Central memory CD8-positive, alpha-beta T cell (primary cell): ENCODE measurements at places on chromosomes 6 and 20.

DNA sequence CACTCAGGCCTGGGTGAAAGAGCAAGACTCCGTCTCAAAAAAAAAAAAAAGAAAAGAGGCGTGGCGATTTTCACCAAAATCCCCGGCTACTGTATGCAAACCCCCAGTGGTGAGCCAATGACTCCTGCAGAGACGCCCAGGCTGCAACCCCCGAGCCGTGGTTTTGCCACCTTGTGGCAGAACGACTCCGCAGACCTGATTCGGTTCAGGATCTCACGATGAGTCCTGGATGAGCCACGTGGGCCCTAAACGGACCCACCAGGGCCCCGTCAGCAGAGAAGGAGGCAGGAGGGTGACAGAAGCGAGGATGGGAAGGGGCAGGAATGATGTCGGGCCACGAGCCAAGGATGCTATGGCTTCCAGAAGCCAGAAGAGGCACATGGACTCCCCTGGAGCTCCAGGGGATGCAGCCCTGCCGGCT lies 42.5 kb downstream of the SLC2A4RG start:
- peaks cover 5% of the 10 kb centered on the region for H3K36me3 ChIP-seq
- no peak overlapping the region for H3K27ac ChIP-seq
- H3K4me3 ChIP-seq, result peak overlapping the region; percentile 26
- H3K27me3 ChIP-seq, result no peaks in the 10 kb centered on the region
- peaks cover 15% of the 10 kb centered on the region for H3K4me1 ChIP-seq

GRCh38 chr6:31186052-31186734 lies 15.7 kb upstream of the POU5F1 start:
- no peak for DNase-seq
- H3K36me3 ChIP-seq, result peaks cover 2% of the 10 kb centered on the region
- H3K27me3 ChIP-seq, result no peaks in the 10 kb centered on the region
- no peak overlapping the region for H3K27ac ChIP-seq

DNA sequence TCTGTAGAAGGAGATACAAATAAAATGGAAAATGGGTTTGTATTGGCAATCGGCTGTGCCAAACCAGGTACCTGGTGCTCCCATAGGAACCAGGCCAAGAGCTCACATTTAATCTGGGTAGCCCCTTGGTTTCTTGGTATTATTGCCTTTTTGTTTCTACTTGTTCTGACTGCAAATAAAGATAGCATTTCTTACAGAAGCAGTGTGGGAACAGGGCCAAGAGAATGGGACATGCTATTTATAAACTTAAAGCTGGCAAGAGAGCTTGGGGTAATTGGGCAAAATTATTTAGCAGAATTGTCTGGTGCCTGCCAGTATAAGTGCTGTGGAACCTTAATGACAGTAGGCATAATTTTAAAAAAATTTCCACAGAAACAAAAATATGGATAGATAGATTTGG lies 113.5 kb upstream of the GLP1R start:
- no peak for DNase-seq
- no peaks in the 10 kb centered on the region for H3K4me1 ChIP-seq
- peaks cover 13% of the 10 kb centered on the region for H3K27me3 ChIP-seq
- no peaks in the 10 kb centered on the region for H3K36me3 ChIP-seq

GRCh38 chr6:169824021-169824420 lies 72.6 kb downstream of the ERMARD start:
- DNase-seq, result no peak
- H3K36me3 ChIP-seq, result peaks cover 1% of the 10 kb centered on the region
- H3K4me3 ChIP-seq, result no peak overlapping the region
- H3K27ac ChIP-seq, result no peak overlapping the region
- H3K4me1 ChIP-seq, result no peaks in the 10 kb centered on the region
- peaks cover 96% of the 10 kb centered on the region for H3K27me3 ChIP-seq

DNA sequence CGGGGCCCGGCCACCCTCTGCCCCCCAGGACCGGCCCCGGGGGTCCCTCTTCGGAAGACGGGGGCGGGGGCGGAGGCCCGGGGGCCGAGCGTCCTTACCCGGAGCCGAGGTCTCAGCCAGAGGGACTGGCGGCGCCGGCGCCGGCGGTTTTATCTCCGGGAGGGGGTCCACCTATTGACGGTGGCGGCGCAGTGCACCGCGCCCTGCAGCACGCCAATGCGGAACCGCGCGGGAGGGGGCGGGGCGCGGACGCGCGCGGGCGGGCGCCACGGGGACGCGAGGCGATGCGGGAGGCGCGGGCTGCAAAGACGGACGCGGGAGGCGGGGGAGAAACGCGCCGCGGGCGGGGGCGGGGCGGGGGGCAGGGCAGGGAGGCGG lies at the start of gene EEF1A2:
Gene EEF1A2 (minus strand): TSS at position 124 of the 378 bp plus-strand sequence. CDS start 1,320 bp downstream, outside the sequence.
- H3K36me3 ChIP-seq, result peaks cover 2% of the 10 kb centered on the region
- H3K27me3 ChIP-seq, result peaks cover 12% of the 10 kb centered on the region
- H3K4me3 ChIP-seq, result peak within 1 kb of the TSS; percentile 31
- peak within 1 kb of the TSS; percentile 35 for H3K27ac ChIP-seq

DNA sequence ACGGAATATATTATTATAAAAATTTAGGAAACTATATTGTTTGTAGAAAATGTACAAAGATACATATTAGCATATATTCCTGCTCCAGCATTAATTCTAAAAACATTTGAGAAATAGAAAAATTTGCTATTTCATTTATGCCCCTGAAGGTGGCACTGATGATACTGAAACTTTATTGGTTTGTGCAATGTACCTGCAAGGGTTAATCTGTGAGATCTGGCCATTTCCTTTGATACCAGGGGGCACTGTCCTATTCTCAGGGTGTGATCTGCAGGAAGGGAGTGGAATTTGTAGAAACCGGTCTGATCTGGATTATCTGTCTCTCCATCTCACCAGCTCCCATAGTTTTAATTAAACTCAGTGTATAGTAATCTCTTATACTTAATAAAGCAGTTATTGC lies 625.1 kb upstream of the IMPG1 start:
- H3K4me3 ChIP-seq, result no peak overlapping the region
- H3K27ac ChIP-seq, result no peak overlapping the region
- H3K27me3 ChIP-seq, result no peaks in the 10 kb centered on the region
- DNase-seq, result no peak
- no peaks in the 10 kb centered on the region for H3K36me3 ChIP-seq

DNA sequence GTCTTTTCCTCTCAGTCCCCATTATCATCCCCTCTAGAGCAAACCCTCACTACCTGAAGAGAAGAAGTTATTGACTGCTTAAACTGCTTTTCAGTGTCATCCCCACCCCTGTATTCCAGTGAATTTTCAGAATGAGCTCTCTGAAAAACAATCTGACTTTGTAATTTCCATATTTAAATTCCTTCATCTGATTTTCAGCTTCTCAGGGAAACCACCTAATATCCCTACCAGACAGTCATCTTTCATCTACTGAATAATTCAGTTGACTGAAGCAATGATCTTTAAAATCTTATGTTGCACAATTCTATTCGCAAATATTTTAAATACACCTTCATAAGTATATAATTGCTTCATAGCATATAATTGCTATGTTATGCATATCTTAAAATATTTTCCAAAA lies 258.7 kb downstream of the HTR1B start:
- no peak overlapping the region for H3K4me3 ChIP-seq
- H3K4me1 ChIP-seq, result no peaks in the 10 kb centered on the region
- no peaks in the 10 kb centered on the region for H3K27me3 ChIP-seq
- H3K27ac ChIP-seq, result no peak overlapping the region
- H3K36me3 ChIP-seq, result no peaks in the 10 kb centered on the region
- no peak for DNase-seq

DNA sequence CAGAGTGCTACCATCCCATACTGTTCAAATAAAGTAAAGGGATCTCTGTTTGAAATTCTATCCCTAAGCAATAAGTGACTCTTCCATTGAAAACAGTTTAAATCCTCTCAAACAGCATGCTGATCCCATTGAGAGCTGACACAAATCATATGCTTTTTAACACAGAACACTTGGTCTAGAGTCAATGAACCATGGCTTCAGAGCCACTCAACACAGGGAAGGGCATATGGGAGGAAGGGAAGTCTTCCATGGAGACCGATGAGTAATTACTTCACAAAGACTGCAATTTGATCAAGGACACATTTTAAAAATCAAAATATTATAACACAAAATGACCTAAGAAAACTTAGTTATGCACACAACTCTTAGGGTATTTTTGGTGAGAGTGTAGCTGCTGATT lies 1073.0 kb upstream of the MAP3K7 start:
- no peaks in the 10 kb centered on the region for H3K27me3 ChIP-seq
- H3K4me1 ChIP-seq, result no peaks in the 10 kb centered on the region
- H3K4me3 ChIP-seq, result no peak overlapping the region
- no peaks in the 10 kb centered on the region for H3K36me3 ChIP-seq

DNA sequence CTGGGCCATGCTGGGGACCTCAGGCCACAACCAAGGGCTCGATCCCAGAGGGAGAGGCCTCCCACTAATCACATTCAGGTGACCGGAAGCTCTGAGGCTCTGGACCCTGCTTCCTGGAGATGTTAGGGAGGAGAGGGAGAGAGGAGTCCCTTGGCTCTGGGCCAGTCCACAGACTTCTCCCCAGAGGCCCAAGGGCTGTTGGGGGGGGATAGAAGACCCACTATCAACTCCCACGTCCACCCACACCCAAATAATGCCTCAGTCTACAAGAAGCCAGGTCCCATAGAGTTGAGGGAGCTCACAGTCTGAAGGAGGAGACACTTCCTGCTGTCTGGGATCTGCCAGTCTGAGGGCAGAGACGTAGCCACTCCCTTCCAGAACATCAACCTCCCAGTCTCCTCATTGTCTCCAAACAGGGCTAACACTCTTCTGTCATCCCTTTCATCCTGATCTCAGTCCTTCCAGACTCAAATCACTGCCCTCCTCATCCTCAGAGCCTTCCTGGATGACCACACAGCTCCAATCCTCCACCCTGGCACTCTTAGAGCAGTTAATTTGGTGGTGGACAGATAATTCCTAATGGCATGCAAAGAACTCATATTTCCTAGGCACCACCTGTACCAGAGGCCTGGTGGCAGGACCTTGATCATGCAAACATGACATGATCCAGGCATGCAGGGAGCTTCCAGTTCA lies 69.9 kb downstream of the MRPL14 start:
- peaks cover 2% of the 10 kb centered on the region for H3K36me3 ChIP-seq
- H3K4me3 ChIP-seq, result no peak overlapping the region
- H3K4me1 ChIP-seq, result peaks cover 10% of the 10 kb centered on the region
- DNase-seq, result no peak

DNA sequence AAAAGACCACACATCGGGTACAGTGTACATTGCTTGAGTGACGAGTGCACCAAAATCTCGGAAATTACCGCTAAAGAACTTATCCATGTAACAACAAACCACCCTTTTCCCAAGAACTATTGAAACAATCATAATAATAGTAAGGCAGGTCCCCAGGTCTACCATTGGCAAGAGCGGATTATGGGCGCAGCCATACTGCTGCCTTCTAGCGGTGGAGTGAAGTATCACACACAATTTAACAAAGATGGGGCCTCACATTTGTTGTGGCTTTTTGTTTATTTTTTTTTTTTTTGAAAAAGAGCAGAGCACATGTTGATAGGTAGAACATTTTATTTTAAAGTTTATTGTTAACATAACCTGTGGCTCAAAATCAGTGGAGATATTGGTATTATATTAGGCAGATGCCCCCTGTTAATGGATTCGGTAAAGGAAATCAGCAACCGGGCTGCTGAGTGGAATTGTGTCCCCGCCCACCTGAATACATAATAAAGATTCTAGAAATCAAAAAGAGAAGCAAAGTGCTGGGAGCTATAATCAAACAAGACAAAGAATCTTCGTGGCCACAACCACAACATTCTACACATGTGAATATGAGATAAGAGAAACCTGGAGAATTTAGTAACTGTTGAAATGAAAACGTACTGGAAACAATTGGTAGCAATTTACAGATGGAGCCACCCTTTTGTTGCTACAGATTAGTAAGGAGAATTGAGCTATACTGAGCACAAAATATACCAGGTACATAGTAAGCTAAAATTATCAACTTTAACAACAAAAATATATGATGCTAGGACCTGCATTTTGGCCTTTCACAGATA lies 94.2 kb upstream of the EXOC2 start:
- no peak overlapping the region for H3K27ac ChIP-seq
- no peak overlapping the region for H3K4me3 ChIP-seq
- H3K36me3 ChIP-seq, result no peaks in the 10 kb centered on the region
- DNase-seq, result no peak

DNA sequence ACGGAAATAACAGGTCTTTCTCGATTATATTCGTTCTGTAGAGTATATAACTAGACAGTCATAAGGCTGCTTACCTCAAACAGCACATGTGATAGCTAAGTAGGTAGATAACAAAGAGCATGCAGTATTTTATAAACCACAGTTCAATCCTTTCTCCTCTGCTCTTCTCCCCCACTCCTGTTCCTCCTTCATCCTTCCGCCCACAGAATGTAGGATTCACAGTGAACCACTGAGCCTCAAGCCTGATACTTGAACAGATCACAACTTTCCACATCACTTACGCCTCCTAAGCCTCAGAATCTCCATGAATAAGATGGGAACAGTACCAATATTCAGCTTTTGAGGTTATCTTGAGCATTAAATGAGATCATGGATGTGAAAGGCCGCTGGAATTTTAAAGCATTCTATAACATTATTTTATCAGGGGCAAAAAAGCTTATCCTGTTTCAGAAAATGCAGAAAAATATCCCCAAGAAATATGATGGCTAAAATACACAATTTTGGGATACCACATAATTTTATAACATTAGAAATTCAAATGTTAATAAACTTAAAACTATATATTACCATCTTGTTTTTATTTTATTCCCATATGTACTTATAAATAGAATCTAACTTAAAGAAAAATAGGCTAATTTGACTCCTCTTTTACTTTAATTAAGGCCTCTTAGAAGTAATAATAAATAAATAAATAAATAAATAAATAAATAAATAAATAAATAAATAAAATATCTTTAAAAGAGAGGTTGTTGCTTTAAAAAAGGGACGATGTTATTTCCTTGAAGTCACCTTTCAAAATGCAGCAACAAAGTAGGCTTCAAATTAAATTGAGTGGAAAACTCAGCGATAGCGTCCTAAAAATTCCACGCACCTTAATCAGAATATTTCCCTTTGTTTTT lies 33.4 kb downstream of the MTFR2 start:
- no peaks in the 10 kb centered on the region for H3K36me3 ChIP-seq
- H3K4me3 ChIP-seq, result no peak overlapping the region
- H3K27ac ChIP-seq, result no peak overlapping the region
- DNase-seq, result no peak
- H3K4me1 ChIP-seq, result no peaks in the 10 kb centered on the region

- no peak overlapping the region for H3K27ac ChIP-seq
- no peaks in the 10 kb centered on the region for H3K4me1 ChIP-seq
- no peak for DNase-seq
- H3K27me3 ChIP-seq, result peaks cover 11% of the 10 kb centered on the region
- no peak overlapping the region for H3K4me3 ChIP-seq
Observed at GRCh38 chr6:81808851-81809570, 56.5 kb upstream of the TENT5A start.

GRCh38 chr20:24730750-24731149 lies 218.3 kb upstream of the CST7 start:
- H3K27ac ChIP-seq, result no peak overlapping the region
- H3K4me1 ChIP-seq, result no peaks in the 10 kb centered on the region
- no peak for DNase-seq
- no peaks in the 10 kb centered on the region for H3K27me3 ChIP-seq
- no peaks in the 10 kb centered on the region for H3K36me3 ChIP-seq
- H3K4me3 ChIP-seq, result no peak overlapping the region

GRCh38 chr6:31096656-31097055 lies 15.7 kb downstream of the C6orf15 start:
- H3K27ac ChIP-seq, result no peak overlapping the region
- DNase-seq, result no peak
- no peak overlapping the region for H3K4me3 ChIP-seq
- H3K36me3 ChIP-seq, result peaks cover 4% of the 10 kb centered on the region
- H3K4me1 ChIP-seq, result peaks cover 30% of the 10 kb centered on the region

- no peaks in the 10 kb centered on the region for H3K4me1 ChIP-seq
- DNase-seq, result no peak
- H3K4me3 ChIP-seq, result no peak overlapping the region
- H3K27me3 ChIP-seq, result no peaks in the 10 kb centered on the region
Observed at GRCh38 chr20:19241440-19241839, 29.0 kb downstream of the SLC24A3 start.

GRCh38 chr6:169813969-169814368 lies 62.5 kb downstream of the ERMARD start:
- H3K27me3 ChIP-seq, result peaks cover 63% of the 10 kb centered on the region
- no peak overlapping the region for H3K4me3 ChIP-seq
- no peak overlapping the region for H3K27ac ChIP-seq
- no peaks in the 10 kb centered on the region for H3K4me1 ChIP-seq
